SIG-M5 (cell line): ENCODE measurements at places on chromosomes 3 and 15.

DNA sequence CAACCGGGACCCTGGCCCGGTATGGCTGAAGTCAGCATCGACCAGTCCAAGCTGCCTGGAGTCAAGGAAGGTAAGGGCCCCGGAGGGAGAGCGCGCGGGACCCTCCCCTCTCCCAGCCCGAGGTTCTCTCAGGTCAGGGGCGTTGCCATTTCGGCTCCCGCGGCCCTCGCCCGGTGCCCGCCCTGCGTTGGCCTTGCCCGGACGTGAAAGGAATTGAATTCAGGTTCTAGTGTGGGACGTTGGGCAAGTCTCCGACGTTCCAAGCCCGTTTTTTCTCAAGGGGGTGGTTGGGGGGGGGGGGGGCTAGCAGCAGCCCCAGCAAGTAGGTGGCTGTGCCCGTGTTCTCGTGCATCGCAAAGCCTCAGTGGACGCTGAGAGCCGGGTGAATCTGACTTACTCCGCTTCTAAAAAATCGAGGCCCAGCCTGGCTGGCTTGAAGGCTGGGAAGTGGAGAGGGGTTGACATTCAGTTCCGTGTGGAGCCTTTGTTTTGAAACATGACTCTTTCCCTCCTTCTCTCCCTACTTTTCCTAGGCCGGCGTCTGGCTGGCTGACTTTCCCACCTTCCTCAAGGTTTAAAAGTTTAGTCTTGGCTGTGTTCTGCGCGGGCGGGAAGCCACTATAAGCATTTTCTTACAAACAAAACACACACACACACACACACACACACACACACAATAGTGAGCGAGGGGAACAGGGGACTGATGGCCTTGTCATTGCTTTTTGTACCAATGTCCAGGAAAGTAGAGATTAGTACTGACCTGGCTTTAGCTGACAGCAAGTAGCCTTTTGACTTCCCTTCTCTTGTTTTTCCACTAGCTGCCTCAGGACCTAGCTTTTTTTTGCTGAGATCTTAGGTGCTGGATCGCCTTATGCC, at the start of gene UTS2B:
Gene UTS2B (minus strand): TSS at position 873 of the 876 bp plus-strand sequence. CDS start 48,337 bp downstream, outside the sequence.
- no peak for DNase-seq

DNA sequence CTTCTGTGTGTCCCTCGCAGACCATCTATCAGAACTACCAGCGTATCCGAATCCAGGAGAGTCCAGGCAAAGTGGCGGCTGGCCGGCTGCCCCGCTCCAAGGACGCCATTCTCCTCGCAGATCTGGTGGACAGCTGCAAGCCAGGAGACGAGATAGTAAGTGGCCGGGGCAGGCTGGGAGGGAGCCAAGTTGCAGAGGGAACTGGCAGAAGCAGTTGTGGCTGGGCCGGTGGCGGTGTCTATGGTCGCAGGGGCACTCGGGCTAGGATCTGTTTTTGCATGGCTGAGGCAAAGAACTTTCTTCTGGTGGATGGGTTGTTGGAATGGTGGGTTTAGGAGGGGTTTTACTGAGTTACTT, 10.1 kb downstream of the MCM2 start:
- DNase-seq, result no peak

- no peak for DNase-seq
Observed at GRCh38 chr3:183161552-183162336, 790 bp downstream of the LAMP3 start.

DNA sequence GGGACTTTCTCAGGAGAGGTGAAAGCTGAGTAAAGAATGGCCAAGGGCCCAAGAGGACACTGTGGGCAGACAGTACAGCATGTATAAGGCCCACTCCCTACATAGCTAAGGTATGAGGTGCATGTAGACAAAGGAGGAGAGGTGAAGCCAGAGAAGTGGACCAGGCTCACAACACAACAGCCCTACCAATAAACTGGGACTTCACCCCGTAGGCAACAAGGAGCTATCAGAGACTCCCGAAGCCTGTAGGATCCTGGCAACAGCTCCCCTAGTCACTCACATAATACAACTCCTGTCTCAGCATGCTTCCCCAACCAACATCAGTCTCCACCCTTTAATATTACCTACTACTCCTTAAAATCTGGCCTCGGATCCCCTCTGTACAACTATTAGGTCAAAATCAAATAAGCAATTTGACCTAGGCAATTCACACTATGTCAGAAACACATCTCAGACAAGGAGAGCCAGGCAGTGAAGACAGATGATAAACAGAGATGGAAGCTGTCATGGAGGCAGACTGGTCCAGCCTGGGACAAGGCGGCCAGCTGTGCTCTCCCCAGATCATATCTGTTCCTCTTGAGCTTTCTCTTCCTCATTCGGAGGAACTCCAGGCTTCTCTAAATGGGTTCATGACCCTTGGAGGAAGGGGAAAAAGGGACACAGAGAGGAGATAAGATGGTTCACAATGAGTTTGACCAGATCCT, 1.4 kb downstream of the XXYLT1 start:
- DNase-seq, result no peak

DNA sequence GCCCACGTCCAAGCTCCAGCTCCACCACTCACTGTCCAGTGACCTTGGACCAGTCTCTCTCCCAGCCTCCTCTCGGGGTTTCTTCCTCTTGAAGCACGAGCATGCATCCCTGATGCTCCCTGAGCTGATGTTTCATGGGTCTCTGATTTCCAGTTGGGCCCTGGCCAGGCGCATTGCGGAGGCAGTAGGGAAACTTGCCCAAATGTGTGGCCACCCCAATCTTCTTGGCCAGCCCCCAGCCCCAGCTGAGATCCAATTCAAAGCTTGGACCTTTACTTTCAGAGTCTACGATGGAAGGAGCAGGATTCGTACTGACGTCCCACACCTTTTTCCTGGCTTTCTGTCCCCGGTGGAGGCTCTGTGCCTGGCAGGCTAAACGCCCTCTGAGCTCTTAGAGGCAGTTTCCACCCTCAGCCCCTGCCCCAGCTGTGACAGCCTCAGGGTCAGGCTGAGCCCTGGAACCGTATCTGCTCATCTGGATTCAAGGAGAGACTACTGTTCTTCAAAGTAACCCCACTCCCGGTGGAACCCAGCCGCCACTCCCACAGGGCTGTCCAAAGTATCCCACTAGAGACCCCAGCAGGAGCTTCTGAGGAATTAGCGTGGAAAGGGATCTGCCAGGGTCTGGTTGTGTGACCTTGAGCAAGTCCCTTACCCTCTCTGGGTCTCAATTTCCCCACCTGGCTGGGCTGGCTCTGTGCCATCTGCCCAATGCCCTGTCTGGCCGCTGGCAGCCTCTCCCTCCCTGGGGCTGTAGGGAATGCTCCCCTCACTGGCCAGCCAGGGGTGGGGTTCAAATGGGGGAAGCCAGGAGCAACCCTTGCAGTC, 37.4 kb downstream of the CPN2 start:
- DNase-seq, result no peak

DNA sequence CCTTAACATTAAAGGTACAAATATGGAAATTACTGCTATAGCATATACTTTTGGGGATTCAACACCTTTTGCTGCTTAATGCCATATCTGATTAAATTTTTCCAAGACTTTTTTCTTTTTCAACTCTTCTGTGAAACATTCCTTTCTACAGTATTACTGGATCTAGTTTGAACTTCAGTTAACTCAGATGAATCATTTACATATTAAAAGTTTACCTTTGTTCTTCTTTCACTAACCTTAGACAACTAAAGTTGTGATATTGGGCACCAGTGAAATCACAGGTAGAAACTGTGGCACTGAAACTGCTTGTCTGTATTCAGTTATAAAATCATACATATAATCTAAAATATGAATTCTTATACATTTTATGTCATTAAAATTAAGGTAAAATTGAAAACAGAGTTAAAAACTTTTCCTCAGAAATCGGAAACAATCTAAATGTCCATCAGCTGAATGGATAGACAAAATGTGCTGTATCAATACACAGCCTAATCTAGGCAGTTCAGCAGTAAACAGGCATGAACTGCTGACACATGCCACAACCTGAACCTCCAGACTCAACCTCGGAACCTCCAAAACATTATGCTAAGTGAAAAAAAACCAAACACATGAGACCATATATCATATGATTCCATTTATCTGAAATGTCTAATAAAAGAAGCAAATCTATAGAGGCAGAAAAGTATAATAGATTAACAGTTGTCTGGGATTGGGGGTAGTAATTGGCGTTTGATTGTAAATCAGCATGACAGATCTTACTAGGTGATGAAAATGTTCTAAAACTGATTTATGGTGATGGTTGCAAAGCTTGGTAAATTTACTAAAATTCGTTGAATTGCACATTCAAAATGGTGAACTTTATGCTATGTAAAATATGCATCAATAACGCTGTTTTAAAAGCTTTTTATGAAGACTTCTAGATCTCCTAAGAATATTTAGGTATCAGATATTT, 50.0 kb downstream of the PPARG start:
- DNase-seq, result no peak

GRCh38 chr15:49902685-49903501, 216.1 kb downstream of the ATP8B4 start:
- no peak for DNase-seq

DNA sequence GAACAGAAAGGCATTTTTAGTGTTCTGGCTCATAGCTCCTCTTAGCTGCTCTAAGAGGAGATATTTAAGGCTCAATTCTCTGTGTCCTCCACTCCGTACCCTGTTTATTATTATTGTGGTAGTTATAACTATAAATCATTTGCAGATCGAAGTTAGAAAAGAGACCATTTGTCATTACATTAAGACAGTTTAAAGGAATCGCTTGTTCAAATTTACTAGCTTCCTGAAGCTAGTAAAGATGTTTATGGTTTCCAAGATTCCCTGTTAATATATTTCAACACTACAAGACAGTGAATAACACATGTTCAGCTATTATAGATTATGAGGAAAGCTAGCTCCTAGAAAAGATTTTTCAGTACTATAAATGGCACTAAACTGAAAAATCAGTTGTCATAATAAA, 12.6 kb downstream of the ATXN7 start:
- no peak for DNase-seq

- DNase-seq, result no peak
Observed at GRCh38 chr15:69056365-69056764, 41.9 kb downstream of the NOX5 start.

DNA sequence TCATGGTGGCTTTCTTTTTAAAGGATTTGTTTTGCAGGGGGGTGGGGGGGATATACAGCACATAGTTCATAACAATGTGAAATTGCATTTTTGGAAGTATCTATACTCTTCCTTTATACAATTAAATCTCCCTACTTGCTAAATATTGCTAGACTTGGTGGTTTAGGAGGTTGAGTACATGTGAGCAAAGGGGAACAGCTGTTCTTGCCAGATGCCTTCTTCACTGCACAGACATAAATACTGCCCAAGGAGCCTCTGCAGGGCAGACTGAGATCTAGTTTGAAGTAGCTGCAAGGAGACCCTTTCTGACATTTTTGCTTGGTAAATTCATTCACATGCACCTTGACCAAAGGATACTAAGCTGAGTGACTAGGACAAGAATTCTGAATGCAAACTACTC, 228.6 kb upstream of the IL12A start:
- DNase-seq, result no peak
